Fibroblast of villous mesenchyme (primary cell): ENCODE measurements at places on chromosomes 1 and 21. TPM values are rescaled to one million over a fixed set of nuclear protein-coding genes. Genes with fewer than 3 reads are reported as not detected.

The RGS8 gene
- not detected in 2 replicates for total RNA-seq

The VPS72 gene
- 40.3 and 44.0 TPM in 2 replicates for total RNA-seq

The LRRC39 gene
- total RNA-seq = 0.32 TPM in 1 of 2 replicates, not detected in the other

The CELA3A gene
- not detected in 2 replicates for total RNA-seq

GRCh38 chr1:247740721-247741120, 2.3 kb downstream of the OR14K1 start:
- peak; percentile 45 for DNase-seq

GRCh38 chr1:183633676-183634343, 1.8 kb downstream of the ARPC5 start:
- peak; percentile 86 for DNase-seq

DNA sequence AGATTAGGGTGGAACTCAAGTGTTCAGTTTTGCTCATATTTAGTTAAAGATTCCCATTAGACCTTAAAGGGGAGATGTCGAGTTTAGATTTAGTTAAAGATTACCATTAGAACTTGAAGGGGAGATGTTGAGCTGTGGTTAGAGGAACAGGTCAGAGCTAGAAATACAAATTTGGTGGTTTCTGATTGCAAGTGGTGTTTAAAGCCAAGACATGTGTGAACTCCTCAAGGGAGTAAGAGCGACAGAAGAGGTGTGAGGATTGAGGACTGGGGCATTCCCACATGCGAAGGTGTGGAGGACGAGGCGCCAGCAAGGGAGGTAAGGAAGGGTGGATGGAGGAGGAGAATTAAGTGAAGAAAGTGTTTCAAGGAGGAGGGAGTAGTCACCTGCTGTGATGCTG, 168.6 kb downstream of the IER5 start:
- DNase-seq = no peak

- no peak for DNase-seq
Measured at GRCh38 chr1:182806015-182806678, 16.6 kb downstream of the NPL start.

DNA sequence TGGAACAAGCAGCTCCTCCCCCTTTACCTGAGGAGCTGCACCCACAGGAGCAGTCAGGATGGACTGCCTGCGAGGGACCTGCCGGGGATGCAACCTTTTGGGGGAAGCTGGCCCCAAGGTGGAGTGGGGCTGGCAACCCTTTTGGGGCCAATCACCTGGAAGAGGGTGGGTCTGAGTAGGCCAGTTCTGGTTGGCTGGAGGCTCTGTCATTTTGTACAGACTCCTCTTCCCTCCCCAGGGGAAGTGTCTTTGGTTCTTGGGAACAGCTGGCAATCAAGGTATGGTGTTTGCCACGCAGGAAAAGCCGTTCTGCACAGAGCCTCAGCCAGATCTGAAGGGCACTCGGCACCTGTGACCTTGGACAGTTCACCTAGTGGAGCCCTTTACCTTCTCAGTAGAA, 280 bp upstream of the A3GALT2 start:
- DNase-seq = no peak

DNA sequence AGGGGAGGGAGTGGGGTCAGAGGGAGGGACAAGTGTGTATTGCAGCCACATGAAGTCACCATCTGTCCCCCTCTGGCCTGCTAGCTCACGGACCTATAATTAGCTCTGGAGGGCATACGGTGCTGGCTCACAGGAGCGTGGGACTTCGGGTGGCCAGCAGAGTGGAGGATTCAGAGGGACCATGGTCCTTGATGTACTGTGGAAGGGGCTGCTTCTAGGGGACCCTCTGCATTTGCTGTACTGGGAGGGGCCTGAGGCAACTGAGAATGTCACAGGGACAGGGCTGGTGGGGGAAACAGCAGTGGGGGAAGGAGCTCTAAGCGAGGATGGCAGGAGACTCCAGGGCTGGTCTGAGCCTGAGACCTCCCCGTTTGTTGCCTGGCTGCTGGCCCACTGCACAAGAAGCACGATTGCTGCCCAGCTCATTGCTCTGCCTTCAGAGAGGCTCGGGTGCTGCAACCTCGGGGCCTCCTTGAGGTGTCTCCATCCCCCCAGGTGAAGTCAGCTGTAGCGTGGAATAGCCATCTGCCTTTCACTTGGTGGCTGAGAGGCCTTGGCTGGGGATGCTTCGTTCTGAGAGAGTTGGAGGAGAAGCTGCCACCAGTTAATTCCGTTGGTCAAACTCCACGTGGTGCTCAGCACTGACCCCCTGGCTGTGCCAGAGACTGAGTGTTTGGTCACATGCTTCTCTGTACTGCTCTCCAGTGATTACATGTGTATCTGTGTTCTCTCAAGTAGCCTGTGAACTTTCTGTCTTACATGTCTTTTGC, 2.7 kb downstream of the PPFIA4 start:
- no peak for DNase-seq
